ENCODE measurements at places on chromosomes 16 and 17. TPM values are rescaled to one million over a fixed set of nuclear protein-coding genes. Genes with fewer than 3 reads are reported as not detected.

Gene SMTNL2
- 48.0 TPM for polyA plus RNA-seq

Gene DNAH9
- polyA plus RNA-seq, result 5.0 TPM

Gene SLC16A5
- polyA plus RNA-seq, result 13.4 TPM

Gene NXPH3
- 1.0 TPM for polyA plus RNA-seq

Gene ANKRD11
- 83.8 TPM for polyA plus RNA-seq

Gene FOXN1
- polyA plus RNA-seq, result 0.81 TPM

Gene ITGAL
- 1.9 TPM for polyA plus RNA-seq

Gene CCDC144A
- polyA plus RNA-seq, result 0.46 TPM

Gene CTF1
- polyA plus RNA-seq, result 8.8 TPM

Gene CCL13
- 4.0 TPM for polyA plus RNA-seq

Gene HNF1B
- polyA plus RNA-seq, result 122 TPM

Gene KRTAP3-3
- not detected for polyA plus RNA-seq

Gene ITPRIPL2
- 19.4 TPM for polyA plus RNA-seq

Gene TMEM98
- polyA plus RNA-seq, result 211 TPM

Gene PRAC2
- not detected for polyA plus RNA-seq

Gene MYH8
- polyA plus RNA-seq, result 0.31 TPM

Gene KRT33B
- not detected for polyA plus RNA-seq

Gene CIBAR2
- polyA plus RNA-seq, result not detected

Gene KREMEN2
- polyA plus RNA-seq, result 1.4 TPM

Gene PRKCB
- 5.4 TPM for polyA plus RNA-seq

Gene NACA2
- polyA plus RNA-seq, result 1.9 TPM

Gene CPHXL2
- polyA plus RNA-seq, result 0.19 TPM

Gene MEAK7
- polyA plus RNA-seq, result 19.5 TPM

Gene ADAM11
- polyA plus RNA-seq, result 1.6 TPM

Gene PRR35
- polyA plus RNA-seq, result 0.59 TPM

Gene HS3ST4
- 0.49 TPM for polyA plus RNA-seq

Gene ACE
- polyA plus RNA-seq, result 12.0 TPM

Gene C17orf113
- 3.2 TPM for polyA plus RNA-seq

Gene XYLT1
- 8.6 TPM for polyA plus RNA-seq

Gene CD68
- 57.4 TPM for polyA plus RNA-seq

Gene ABCC12
- polyA plus RNA-seq, result 0.21 TPM

Gene FBXW10
- polyA plus RNA-seq, result 0.46 TPM

Gene CLDN9
- polyA plus RNA-seq, result 0.87 TPM

Gene TPPP3
- polyA plus RNA-seq, result 53.8 TPM

Gene CBX2
- polyA plus RNA-seq, result 33.3 TPM

Gene RAB11FIP4
- polyA plus RNA-seq, result 14.9 TPM

Gene SALL1
- polyA plus RNA-seq, result 125 TPM

Gene SPOP
- polyA plus RNA-seq, result 66.1 TPM

Gene SULT1A2
- 2.2 TPM for polyA plus RNA-seq

Gene CDRT15L2
- polyA plus RNA-seq, result not detected

Gene AGRP
- not detected for polyA plus RNA-seq

Gene LITAFD
- not detected for polyA plus RNA-seq

Gene CLEC18A
- 46.1 TPM for polyA plus RNA-seq

Gene CA5A
- polyA plus RNA-seq, result 0.07 TPM

Gene ARMC5
- polyA plus RNA-seq, result 9.0 TPM

Gene MYO15A
- polyA plus RNA-seq, result 3.5 TPM

Gene TUBG2
- polyA plus RNA-seq, result 18.7 TPM

Gene CMTM1
- 5.6 TPM for polyA plus RNA-seq

Gene TAT
- 0.19 TPM for polyA plus RNA-seq

Gene ADGRG3
- polyA plus RNA-seq, result 0.70 TPM

Gene MT1M
- polyA plus RNA-seq, result 0.27 TPM

Gene MYH4
- 0.19 TPM for polyA plus RNA-seq

Gene NOG
- 0.20 TPM for polyA plus RNA-seq

Gene FADS6
- 0.36 TPM for polyA plus RNA-seq

Gene NPIPA3
- 14.3 TPM for polyA plus RNA-seq

Gene SBK1
- polyA plus RNA-seq, result 21.7 TPM

Measured in left renal pelvis (tissue), 4 donors.